Stimulated activated CD8-positive, alpha-beta memory T cell treated with anti-CD3 and anti-CD28 coated beads, Interleukin-4, amount 100 ng/mL, for 1 hour (primary cell): ENCODE measurements at places on chromosomes 4 and X.

DNA sequence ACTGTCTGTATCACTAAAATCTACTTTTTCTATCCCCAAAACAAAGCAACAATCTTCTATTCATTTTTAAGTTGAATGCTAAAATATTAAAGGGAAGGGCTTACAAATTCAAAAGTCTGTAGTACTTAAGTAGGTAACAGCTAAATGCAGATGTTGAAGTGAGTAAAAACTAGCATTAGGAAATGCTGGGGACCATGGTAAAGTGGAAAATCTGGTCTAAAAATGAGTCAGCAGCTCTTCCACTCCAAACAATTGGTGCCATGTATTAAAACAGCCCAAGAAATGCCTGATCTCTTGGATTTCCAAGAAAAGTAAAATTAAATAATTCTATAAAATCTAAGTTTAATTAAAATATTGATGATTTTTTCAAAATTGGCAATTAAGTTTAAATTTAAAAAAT is 73.3 kb upstream of the PPP3CA start:
- no peak for DNase-seq

- peak; percentile 24 for DNase-seq
Observed at GRCh38 chrX:135295238-135295943, 13.9 kb upstream of the ETDC start.

GRCh38 chrX:63934160-63934559 is 149.1 kb upstream of the ARHGEF9 start:
- DNase-seq: no peak

DNA sequence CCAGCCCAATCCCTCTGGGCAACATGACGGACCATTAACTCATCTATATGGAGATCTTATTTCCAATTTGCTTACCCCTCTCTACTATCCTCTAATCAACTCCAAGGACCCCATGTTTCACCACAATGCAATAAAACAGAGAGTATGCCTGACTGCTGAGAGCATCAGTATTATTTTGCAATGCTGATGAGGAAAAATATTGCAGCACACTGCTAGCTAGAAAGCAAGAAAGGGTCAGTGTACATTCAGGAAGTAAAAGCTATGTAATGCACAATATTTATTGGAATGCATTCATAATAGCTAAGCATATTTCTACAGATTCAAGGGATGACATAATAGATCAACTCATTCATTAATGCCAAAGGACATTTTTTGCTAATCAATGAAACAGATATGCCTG is 33.2 kb downstream of the ARAP2 start:
- DNase-seq: no peak

GRCh38 chrX:22135994-22136684 is 104.0 kb downstream of the PHEX start:
- DNase-seq: no peak

GRCh38 chr4:108058685-108059440 is 69.2 kb downstream of the HADH start:
- no peak for DNase-seq

- DNase-seq: no peak
Observed at GRCh38 chr4:153223930-153224329, 19.7 kb downstream of the TRIM2 start.

- no peak for DNase-seq
Observed at GRCh38 chr4:74284053-74284452, 24.2 kb upstream of the EPGN start.

GRCh38 chr4:2248044-2248780 is 6.3 kb upstream of the HAUS3 start:
- no peak for DNase-seq

GRCh38 chr4:89411539-89412309 is 104.1 kb upstream of the GPRIN3 start:
- DNase-seq: no peak

DNA sequence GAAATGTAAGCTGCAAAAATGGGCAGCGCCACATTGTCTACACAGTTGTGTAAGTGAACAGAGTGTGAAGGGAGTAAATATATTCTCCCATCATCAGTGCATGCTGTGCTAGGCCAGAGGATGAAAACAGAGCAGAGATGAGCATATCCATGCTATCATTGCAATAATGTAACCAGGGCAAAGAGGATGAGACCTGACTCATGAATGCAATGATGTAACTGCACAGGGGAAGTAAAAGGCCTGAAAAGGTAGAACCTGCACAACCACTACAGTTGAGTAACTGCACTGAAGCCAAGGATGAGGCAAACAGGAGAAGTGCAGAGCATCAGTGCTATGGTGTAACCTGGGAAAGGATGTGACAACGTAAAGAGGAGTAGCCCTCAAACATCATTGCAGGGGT is 220.4 kb upstream of the FAM47C start:
- no peak for DNase-seq

- no peak for DNase-seq
Observed at GRCh38 chr4:170035845-170036244, 9.7 kb upstream of the MFAP3L start.

DNA sequence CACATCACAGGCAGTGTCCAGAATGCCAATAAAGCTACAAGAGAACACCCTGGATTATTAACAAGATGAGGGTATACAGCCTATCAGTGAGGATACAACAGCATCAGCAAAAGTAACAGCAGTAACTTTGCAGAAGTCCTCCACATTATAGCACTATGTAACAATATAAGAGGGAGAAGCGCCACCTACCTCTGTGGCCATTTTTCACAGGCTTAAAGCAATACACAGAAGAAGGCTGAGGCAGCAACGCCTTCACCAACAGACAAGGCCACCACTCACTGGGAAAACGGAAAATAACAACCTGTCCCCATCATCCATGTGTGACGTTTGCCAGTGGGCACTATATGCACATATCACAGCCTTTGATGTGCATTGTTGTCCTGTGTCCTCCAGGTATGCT is 12.5 kb downstream of the RTL8B start:
- no peak for DNase-seq

GRCh38 chr4:151169900-151170299 is 70.5 kb downstream of the RPS3A start:
- DNase-seq: no peak

DNA sequence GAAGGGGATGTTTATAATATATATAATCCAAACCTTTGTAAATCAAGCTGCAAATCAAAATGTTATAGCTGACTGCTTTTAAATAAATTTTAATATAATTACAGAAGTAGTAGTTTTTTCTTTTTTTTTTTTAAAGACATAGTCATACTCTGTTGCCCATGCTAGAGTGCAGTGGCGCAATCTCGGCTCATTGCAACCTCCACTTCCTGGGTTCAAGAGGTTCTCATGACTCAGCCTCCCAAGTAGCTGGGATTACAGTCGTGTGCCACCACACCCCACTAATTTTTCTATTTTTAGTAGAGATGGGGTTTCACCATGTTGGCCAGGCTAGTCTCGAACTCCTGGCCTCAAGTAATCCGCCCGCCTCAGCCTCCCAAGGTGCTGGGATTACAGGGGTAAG is 178.7 kb downstream of the FBXW7 start:
- DNase-seq: no peak

DNA sequence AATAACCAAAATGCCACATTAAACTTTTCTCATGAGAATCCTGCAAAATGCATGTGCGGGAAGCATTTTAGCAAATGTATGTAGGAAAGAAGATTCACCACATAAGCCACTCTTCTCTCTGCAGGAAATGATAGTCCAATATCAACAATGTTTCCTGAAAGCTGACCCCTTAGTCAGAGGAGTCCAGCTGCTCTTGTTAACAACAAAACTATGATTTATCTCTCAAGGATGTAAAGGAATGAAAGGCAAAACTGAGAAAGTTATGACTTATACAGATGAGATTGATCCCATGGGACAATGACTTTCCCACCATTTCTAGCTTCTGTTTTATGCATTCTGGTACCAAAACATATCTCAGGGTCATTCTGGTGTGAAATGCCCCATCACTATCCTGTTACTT is 125.0 kb upstream of the EDNRA start:
- DNase-seq: no peak

DNA sequence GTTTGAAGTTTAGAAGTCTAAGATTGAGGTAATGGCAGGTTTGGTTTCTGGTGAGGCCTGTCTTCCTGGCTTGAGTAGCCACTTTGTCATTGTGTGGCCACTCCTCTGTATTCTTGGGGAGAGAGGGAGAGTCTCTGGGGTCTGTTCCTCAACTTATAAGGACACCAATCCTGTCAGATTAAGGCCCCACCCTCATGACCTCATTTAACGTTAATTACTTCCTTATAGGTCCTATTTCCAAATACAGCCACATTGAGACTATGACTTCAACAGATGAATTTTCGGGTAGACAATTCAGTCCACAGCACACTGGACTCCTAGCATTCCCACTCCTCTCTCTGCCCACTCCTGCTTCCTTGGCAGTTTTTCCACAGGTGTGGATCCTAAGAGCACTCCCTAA is 350.8 kb upstream of the CASK start:
- no peak for DNase-seq

- no peak for DNase-seq
Observed at GRCh38 chr4:185822791-185823190, 10.8 kb upstream of the SORBS2 start.

- DNase-seq: no peak
Observed at GRCh38 chr4:113327494-113327893, 278.0 kb downstream of the ANK2 start.

- DNase-seq: no peak
Observed at GRCh38 chr4:23085249-23085568, 392.5 kb downstream of the GBA3 start.

GRCh38 chrX:143683486-143683885 is 37.1 kb downstream of the SPANXN2 start:
- DNase-seq: no peak

DNA sequence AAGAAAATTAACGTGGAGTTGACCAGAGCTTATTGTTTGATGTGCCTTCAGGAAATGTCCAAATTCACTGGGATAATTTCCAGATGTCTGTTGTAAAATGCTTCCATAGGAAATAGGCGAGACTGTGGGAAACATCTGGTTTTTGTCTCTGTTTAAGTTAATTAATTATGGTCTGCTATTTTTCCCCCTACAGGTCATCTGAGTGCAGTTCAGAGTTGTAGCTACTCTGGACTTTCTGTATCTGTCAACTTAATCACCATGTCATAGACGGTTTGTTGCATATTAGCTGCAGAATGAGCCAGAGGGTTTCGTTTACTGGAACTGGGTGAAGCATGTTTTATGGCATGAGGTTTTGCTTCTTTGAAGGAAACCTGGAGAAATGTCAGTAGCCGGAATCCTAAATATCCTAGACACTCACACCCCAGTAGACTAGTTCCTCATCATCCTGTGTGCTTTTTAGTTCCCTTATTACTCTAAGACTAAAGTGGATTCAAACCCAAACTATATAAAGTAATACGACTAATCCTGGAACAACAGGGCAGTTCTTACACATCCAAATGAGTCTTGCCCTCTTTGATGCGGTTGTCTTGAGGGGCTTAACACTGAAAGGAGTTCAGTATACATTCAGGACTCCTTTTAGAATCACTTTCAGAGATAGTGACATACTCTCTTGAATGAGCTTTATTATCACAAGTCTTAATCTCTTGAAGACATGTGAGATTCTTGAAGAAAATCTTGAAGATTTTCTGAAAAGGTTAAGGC is 62.5 kb downstream of the PPEF1 start:
- no peak for DNase-seq

DNA sequence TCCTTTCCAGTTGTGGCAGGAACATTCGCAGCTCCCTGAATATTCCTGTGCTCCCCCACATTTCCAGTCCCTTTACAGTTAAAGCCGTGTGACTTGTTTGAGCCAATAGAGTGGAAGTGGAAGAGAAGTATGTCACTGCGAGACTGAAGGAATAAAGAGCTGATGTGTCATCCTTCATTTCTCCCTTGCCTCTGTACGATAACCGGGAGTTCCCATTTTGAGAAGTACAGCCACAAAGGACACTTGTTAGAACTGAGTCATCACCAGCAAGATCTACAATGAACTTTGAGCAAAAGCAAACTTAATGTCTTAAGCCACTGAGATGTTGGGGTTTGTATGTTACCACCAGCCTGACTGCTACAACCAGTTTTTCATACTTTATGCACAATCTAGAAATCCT is 92.3 kb downstream of the SPRY1 start:
- DNase-seq: no peak

GRCh38 chrX:121931567-121931966 is 884.2 kb downstream of the GLUD2 start:
- no peak for DNase-seq

- DNase-seq: no peak
Observed at GRCh38 chr4:120526033-120526432, 396.5 kb downstream of the PRDM5 start.

DNA sequence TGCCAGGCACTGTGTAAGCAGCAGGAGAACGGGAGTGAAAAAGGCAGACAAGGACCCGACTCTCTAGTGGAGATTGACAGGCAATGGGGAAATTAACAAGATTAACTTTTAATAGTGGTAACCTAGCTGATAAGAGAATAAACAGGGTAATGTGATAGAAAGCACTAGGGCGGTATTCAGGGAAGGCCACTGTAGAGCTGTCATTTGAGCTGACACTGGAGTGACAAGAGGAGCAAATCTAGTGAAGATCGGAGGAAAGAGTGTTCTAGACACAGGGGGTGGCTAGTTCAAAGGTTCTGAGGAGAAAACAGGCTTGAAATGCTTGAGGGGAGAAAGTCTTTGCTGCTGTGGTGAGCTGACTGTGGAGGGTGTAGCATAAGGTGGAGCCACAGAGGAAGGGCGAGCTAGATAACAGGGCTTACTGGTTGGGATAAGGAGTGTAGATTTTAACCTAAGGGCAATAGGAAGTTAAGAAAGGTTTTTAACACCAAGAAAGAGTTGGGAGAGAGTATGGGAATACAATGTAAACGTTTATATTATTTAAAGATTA is 122.8 kb downstream of the SLC10A7 start:
- no peak for DNase-seq

- DNase-seq: no peak
Observed at GRCh38 chr4:176185051-176185450, 10.3 kb downstream of the SPATA4 start.

GRCh38 chr4:79588679-79589078 is 180.7 kb upstream of the GK2 start:
- DNase-seq: no peak

- no peak for DNase-seq
Observed at GRCh38 chr4:140856621-140857062, 100.5 kb upstream of the TBC1D9 start.

GRCh38 chr4:19930742-19931141 is 321.0 kb upstream of the SLIT2 start:
- no peak for DNase-seq

DNA sequence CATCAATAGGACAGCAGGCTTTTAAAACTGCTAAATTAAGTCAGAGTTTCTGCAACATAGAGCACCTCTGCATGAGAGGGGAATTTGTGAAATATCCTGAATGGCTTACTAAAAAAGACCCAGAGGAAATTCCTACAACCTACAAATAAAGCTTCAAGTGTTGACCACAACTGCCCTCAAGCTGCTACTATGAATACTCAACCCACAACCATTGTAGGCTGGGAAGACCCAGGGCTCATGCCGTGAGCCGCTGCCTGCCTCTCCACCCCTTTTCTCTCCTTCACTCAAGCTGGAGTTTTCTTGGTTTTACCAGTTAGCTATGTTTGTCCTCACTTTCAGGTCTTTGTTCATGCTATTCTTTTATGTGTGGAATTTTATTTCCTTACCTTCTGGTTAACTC is 151.6 kb downstream of the EMCN start:
- no peak for DNase-seq
